GM12878 (cell line): ENCODE measurements at places on chromosomes 12 and 14. TPM values are rescaled to one million over a fixed set of nuclear protein-coding genes. Genes with fewer than 3 reads are reported as not detected.

- H3K27ac ChIP-seq: no peak overlapping the region
- no peaks in the 10 kb centered on the region for H3K36me3 ChIP-seq
- no peak for DNase-seq
- H3K4me1 ChIP-seq: no peaks in the 10 kb centered on the region
Observed at GRCh38 chr12:41476499-41477439, 288.6 kb downstream of the PDZRN4 start.

DNA sequence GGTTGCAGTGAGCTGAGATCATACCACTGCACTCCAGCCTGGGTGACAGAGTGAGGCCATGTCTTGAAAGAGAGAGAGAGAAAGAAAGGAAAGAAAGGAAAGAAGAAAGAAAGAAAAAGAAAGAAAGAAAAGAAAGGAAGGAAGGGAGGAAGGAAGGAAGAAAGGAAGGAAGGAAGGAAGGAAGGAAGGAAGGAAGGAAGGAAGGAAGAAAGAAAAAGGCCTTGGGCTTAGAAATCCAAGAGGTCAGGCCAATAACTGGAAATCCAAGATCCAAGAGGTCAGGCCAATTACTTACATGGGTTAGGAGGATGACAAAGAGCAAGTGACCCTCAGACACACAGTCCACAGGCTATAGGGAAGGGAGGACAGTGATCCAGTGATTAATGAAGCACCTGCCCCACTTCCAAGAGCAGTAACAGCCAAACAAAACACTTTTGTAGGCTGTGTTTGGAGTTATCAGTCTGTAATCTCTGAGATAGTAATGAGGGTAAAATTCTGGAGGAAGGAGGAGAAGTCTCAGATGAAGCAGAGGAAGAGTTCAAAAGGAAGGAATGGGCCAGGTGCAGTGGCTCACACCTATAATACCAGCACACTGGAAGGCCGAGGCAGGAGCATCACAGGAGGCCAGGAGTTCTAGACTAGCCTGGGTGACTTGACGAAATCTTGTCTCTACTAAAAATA, 32.2 kb upstream of the SPTLC2 start:
- H3K27me3 ChIP-seq: no peaks in the 10 kb centered on the region
- H3K4me1 ChIP-seq: no peaks in the 10 kb centered on the region; the same call in 1 of the 2 replicates
- H3K4me3 ChIP-seq: no peak overlapping the region
- DNase-seq: no peak
- no peaks in the 10 kb centered on the region for H3K36me3 ChIP-seq

GRCh38 chr12:49920241-49920914, 16.7 kb upstream of the FAIM2 start:
- no peak overlapping the region for H3K27ac ChIP-seq
- H3K36me3 ChIP-seq: no peaks in the 10 kb centered on the region
- no peak for DNase-seq
- no peak overlapping the region for H3K4me3 ChIP-seq

DNA sequence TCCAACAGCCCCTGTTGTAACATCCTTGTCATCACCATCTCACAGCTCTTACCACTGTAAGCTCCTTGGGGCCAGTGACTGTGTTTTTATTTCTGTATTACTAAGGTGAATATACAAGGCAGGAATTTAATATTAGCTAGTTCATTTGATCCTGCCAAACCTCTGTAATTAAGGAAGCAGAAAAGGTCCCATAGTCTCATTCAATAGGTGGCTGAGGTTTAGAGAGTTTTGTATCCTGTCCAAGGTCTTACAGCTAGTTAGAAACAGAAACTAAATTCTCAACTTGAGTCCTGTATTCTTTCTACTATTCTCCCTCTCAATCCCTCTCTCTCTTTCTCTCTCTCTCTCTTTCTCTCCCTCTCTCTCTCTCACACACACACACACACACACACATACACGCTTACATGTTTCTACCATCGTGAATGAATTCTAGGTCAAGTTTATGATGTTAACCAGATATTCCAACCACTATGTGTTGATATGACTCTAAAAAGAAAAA, 543 bp upstream of the GLIPR1 start:
- H3K27ac ChIP-seq: peak overlapping the region; percentile 88
- H3K4me3 ChIP-seq: peak overlapping the region; percentile 83
- H3K36me3 ChIP-seq: no peaks in the 10 kb centered on the region
- peaks cover 28% of the 10 kb centered on the region for H3K4me1 ChIP-seq
- no peak for DNase-seq

- DNase-seq: no peak
- H3K27me3 ChIP-seq: no peaks in the 10 kb centered on the region
- H3K36me3 ChIP-seq: no peaks in the 10 kb centered on the region
- no peak overlapping the region for H3K27ac ChIP-seq
Observed at GRCh38 chr14:59067127-59067894, 121.2 kb upstream of the DAAM1 start.

- H3K36me3 ChIP-seq: no peaks in the 10 kb centered on the region
- no peak for DNase-seq
- H3K27ac ChIP-seq: no peak overlapping the region
- peaks cover 7% of the 10 kb centered on the region; the same call in 1 of the 2 replicates for H3K4me1 ChIP-seq
Observed at GRCh38 chr12:109475121-109475520, 2.0 kb downstream of the KCTD10 start.

- H3K36me3 ChIP-seq: no peaks in the 10 kb centered on the region; the same call in 1 of the 2 replicates
- no peak for DNase-seq
- H3K4me3 ChIP-seq: no peak overlapping the region
Observed at GRCh38 chr12:104526751-104527150, 70.0 kb downstream of the CHST11 start.

TMBIM6 gene
- total RNA-seq: 302 and 306 TPM in 2 replicates

PLCZ1 gene
- total RNA-seq: not detected in 2 replicates

THAP2 gene
- 4.6 and 5.1 TPM in 2 replicates for total RNA-seq

PRB3 gene
- not detected in 2 replicates for total RNA-seq

CLEC9A gene
- not detected in 2 replicates for total RNA-seq

GPR68 gene
- total RNA-seq: 2.1 and 2.4 TPM in 2 replicates

REC8 gene
- total RNA-seq: 68.3 and 76.9 TPM in 2 replicates

TBX3 gene
- 0.11 and 0.28 TPM in 2 replicates for total RNA-seq

MOAP1 gene
- total RNA-seq: 12.1 and 12.5 TPM in 2 replicates
